ENCODE measurements at places on chromosomes 6 and 20.
A peak's percentile ranks its signal among the peaks of the same experiment; 100 is the strongest.

DNA sequence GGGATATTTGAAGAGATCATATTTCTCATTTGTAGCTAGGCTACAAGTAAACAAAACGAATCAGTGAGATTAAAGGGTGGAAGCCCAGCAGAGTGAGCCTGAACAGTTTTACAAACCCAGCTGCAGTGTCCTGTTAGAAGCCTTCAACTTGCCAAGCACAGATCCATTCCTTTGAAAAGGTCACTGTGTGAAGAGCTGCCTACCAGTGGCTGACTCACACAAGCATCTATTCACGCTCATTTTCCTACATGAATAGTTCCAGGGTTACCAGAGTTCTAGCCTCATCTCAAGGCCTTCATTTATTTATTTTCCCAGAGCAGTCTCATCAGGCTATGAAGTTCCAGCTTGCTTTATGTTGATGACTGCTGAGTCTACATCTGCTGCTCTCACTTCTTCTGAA, 25.7 kb upstream of the MLIP start:
- peak; percentile 33 for DNase-seq

- no peak for DNase-seq
Measured at GRCh38 chr6:126102358-126102757, 116.0 kb downstream of the TRMT11 start.

- no peak for DNase-seq
Measured at GRCh38 chr6:155913816-155914215, 458.2 kb upstream of the NOX3 start.

GRCh38 chr6:27889628-27890444, 22.4 kb downstream of the OR2B2 start:
- DNase-seq = peak; percentile 33

- peak; percentile 13 for DNase-seq
Measured at GRCh38 chr6:127690092-127690491, 113.1 kb downstream of the C6orf58 start.

DNA sequence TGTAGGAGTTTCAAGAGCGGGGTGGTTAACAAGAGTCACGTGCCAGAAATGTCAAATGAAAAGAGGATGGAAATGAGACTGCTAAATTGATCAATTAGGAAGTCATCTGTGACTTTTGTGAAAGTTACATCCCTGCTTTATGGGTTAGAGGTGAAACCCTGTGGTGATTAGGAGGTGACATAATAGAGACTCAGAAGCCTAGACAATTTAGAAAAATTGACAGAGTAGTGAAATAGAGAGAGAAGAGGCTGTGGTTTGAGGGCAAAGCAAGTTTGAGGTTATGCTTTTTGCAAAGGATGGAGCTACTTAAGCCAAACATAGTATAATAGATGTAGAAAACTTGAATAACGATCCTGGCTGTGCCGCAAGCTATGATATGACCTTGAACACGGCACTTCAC, 71.8 kb downstream of the IMPG1 start:
- DNase-seq = no peak

GRCh38 chr6:90678049-90678779, 91.3 kb upstream of the MAP3K7 start:
- DNase-seq = no peak

- no peak for DNase-seq
Measured at GRCh38 chr6:40441150-40441549, 146.0 kb downstream of the LRFN2 start.

GRCh38 chr20:31712112-31712553, 10.5 kb downstream of the BCL2L1 start:
- DNase-seq = no peak

DNA sequence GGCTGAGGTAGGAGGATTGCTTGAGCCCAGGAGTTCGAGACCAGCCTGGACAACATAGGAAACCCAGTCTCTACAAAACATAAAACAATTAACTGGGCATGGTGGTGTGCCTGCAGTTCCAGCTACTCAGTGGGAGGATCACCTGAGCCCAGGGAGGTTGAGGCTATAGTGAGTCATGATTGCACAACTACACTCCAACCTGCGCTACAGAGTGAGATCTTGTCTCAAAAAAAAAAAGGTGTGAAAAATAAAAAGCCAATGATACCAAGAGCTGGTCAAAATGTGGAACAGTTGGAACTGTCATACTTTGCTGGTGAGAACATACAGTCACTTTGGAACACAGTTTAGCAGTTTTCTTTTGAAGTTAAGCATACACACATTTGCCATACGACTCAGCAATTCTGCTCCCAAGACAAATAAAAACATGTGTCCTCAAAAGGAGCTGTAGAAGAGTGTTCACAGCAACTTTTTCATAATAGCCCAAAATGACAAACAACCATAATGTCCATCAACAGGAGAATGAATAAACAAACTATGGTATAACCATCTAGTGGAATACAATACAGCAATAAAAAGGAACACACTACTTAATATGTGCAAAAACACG, 21.6 kb upstream of the FKBP5 start:
- DNase-seq = peak; percentile 39

DNA sequence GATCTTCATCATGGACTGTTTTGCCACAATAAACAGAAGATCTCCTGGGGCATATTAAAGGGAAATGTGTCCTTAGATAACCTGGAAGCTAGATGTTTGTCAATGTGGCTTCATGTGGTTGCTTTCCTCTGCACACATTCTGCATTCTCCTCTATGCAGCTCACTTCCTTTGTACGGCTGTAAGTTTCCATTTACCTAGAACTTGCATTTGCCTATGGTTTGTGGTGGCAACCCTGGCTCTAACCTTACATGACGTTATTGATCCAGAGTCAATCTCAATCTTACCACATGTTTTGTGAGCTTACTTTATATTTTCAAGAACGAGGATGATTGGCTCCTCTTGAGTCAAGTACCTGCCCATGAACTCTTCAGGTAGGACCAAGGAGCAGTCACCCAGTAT, 863.1 kb downstream of the MAFB start:
- peak; percentile 99 for DNase-seq

- peak; percentile 89 for DNase-seq
Measured at GRCh38 chr6:149834513-149835481, 29.4 kb downstream of the LRP11 start.

GRCh38 chr6:106530026-106530425, 99.3 kb downstream of the RTN4IP1 start:
- DNase-seq = no peak

DNA sequence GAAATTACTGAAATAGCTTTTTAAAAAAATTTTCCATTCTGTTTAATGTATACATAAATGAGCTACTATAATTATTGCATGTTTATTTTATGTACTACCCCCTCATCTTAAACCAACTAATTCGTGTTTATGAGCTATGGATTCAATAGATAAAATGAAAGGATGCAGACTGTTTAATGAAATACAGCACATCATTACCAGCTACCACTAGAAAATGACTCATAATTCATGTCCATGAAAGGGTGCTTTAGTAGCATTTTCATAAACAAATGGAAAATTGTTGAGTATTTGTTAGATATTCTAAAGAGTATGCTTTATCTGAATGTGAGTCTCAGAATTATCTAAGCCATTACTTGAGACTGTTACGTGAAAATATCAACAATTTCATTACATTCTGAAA, 1590.1 kb downstream of the HACE1 start:
- no peak for DNase-seq

Measured in M059J (cell line).